ENCODE measurements at places on chromosomes 2 and 18.

DNA sequence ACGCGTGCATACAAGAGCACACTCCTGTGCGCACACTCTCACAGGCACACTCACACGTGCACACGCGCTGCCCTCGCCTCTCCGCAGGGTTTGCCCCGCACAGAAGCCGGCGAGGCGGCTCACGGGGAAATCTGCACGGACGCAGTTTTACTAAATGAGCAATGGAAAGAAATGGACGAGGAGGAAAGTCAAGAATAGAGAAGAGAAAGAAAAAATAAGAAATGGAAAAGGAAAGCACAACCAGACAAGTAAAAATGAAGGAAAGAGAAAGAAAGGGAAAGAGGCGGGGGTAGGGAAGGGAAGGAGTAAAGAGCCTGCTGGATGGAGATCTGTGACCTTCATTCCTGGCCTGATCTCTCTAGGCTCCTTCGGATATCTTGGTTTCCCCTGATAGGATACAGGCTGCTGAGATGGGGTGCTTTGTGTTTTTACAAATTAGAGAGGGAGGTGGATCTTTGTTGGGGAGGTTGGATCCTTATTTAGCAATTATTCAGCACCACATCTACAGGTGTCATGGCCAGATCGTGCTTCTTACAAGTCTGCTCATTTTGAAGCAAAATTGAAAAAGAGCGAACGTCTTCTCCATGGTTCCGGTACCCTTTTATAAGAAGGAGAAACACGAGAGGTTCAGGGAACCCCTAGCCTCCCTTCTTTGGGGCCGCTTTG lies 693 bp upstream of the LRP2 start:
- no peak for DNase-seq

DNA sequence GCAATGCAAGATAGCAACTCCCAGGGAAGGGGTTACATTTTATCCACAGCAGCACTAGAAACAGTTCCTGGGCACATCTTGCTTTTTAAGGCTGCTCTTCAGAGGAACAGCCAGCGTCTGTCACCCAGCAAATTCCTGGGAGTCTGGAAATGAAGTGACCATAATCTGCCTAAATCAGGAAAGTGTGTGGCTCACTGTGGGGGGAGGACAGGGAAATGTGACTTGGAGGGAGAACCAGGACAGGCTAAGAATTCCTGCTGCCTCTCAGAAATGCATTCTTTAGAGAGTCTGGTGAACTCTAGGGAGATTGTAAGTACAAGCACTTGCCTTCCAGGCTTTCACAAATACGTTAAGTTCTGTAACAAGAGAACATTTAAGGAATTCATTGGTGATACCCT lies 364.3 kb upstream of the SPHKAP start:
- no peak for DNase-seq

- no peak for DNase-seq
These were observed 294.6 kb upstream of the CCDC68 start for GRCh38 chr18:55253814-55254213.

GRCh38 chr2:58594175-58594574 lies 353.1 kb upstream of the FANCL start:
- no peak for DNase-seq

DNA sequence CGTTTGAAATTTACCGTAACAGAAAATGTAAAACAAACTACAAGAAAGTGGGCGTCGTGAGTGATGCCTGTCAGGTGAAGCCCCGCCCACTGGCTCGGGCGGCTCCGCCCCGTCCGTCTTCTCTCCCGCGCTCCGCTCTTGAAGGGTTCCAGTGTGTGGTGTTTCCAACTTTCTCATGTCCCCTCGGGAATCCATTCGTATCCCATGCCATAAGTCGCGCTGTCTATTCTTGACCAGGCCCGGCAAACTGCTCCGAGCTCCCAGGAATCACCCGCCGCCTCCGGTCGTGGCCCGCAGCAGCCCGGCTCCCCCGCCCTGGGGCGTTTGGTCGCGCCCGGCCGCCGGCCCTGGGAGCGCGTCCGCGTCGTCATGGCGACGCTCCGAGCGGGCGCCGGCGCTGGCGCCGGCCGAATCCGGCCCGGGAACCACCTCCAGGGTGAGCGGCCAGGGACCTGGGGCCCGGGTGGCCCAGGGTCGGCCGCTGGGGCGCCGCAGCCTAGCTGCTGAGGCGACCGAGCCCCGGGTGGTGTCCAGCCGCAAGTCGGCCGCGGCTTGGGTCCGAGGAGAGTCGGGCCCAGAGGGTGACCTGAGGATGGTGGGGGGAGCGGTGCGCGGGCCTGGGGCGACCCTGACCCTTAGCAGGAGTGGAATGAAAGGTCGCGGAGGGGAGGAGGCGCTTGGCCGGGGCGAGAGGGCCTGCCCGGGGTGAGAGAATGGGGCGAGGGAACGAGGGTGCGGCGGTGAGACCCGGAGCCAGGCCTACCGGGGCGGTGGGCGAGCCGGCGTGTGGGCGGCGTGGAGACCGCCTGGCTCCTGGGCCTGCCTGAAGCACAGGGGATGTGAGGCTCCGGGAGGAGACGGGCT lies at the start of gene CFAP221:
Gene CFAP221 (plus strand): TSS at position 375 of the 864 bp plus-strand sequence. CDS start 1,683 bp downstream, outside the sequence.
- DNase-seq: peak; percentile 24

GRCh38 chr2:120907822-120908221 lies 172.2 kb downstream of the GLI2 start:
- no peak for DNase-seq

DNA sequence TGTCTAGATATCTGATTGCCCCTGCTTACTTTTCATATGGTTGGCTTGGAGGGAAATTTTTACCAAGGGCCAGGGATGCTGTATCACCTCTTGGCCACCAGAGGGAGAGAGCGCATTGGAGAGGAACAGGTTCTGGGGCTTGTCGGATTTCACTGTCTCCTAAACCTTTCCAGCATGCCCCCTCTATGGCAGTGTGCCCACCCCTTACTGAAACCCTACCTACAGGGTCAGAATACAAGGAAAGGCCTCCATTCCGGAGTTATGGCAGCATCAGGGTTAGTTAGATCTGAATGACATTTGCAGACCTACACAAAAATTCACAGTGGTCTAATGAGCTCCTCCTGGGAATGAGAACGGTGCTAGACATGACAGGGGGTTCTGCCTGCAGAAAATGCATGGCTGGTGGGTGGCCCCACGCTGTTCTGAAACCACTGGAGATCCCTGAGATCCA lies 5.8 kb downstream of the SLC14A2 start:
- peak; percentile 13 for DNase-seq

DNA sequence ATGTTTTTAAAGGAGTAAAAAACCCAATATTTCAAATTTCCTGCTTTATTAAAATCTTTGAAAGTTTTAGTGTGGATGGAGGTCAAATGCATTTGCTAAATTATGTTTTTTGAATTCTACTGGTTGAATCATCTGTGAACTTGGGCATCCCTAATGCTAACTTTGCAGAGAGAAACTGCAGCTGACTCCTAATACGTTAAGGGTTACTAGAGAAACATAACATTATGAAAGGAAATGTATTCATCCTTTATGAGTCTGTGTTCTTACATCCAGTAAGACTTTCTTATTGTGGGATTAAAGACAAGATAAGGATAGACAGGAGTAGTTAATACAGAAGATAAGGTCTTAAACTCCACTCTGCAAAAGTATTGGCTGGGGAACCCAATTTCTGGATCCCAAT lies 140.6 kb downstream of the FAM124B start:
- no peak for DNase-seq

GRCh38 chr2:204258890-204259289 lies 286.4 kb upstream of the PARD3B start:
- DNase-seq: no peak

DNA sequence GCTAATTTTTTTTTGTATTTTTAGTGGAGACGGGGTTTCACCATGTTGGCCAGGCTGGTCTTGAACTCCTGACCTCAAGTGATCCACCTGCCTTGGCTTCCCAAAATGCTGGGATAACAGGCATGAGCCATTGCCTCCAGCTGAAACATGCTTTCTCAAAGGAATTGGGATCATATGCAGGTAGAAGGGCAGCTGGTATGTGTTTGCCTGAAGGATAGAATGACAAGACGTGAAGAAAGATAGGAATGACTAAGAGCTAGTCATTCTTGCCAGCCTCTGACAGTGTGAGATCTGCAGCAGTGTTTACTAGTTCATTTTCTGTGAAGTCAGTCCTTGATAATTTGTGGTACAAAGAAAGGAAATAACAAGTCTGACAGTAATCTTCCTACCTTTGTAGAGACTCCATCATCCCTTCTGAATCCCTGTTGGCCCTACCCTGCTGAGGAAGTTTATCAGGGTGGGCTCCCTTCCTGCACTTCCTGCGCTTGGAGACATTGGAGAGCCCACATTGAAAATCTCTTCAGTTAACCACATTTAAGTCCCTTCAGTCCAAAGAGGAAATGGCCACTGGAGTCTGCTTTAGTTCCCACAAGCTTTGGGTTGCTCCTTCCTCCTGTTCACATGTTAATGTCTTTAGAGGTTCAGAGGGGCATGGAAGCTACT lies 14.7 kb downstream of the CFLAR start:
- DNase-seq: no peak

- no peak for DNase-seq
These were observed 72.6 kb downstream of the TPGS2 start for GRCh38 chr18:36756242-36756641.

DNA sequence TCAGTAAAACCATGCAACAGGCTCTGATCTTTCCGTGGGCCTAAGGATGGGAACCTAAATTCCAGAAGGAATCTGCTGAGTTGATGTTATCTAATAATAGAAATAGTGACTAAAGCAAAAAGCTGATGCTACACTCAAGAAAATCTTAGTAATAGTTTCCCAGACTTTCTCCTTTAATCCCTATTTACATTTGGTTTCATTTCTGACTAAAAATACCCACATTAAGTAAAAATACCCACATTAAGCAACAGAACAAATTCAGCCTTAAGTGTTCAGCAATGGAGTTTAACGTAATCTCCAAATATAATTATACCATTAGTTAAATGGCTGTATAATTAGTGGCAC lies 50.3 kb downstream of the CCBE1 start:
- DNase-seq: no peak

DNA sequence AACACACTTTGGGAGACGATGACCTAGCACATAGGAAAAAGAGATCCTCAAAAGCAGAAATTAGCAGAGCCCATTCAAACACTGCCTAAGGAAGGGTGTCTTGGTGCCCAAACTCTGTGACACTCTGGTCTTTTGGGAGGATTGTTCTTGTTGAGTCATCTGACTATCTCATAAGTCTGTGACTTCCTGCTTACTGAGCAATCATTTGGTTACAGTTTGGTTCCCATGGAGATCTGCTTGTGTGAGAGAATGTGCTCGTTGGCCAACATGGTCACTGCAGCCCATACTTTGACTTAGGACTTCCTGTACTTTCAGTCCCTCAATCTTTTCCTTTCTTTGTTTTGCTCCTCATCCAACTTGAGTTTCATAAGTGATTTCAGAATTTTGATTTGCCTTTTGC lies 602.9 kb downstream of the NYAP2 start:
- no peak for DNase-seq
